Activated CD4-positive, alpha-beta T cell treated with anti-CD3 and anti-CD28 coated beads for 48 hours (primary cell): ENCODE measurements at places on chromosomes 11 and 22.

- DNase-seq: no peak
Measured at GRCh38 chr11:110000031-110000502, 93.1 kb upstream of the ZC3H12C start.

DNA sequence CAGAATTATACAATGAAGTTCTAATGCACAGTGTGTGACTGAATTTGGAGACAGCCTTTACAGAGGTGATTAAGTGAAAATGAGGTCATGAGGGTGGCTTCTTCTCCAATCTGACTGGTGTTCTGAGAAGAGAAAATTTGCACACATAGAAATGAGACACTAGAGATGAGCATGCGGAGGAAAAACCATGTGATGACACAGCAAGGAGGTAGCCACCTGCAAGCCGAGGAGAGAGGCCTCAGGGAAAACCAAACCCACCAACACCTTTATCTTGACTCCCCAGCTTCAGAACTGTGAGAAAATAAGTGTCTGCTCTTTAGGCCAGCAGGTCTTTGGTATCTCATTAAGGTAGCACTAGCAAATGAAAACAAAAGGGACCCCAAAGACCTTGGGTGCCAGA lies 93.2 kb downstream of the GGTLC2 start:
- no peak for DNase-seq

- no peak for DNase-seq
Measured at GRCh38 chr11:2290351-2290841, 11.3 kb downstream of the C11orf21 start.

- DNase-seq: no peak
Measured at GRCh38 chr11:44758983-44759382, 32.2 kb downstream of the TSPAN18 start.

GRCh38 chr22:23157560-23158515 lies 12.6 kb downstream of the RAB36 start:
- DNase-seq: no peak

GRCh38 chr11:36019005-36019596 lies 75.2 kb downstream of the LDLRAD3 start:
- no peak for DNase-seq

GRCh38 chr22:27556371-27556770 lies 245.2 kb downstream of the MN1 start:
- DNase-seq: no peak
